ENCODE measurements at places on chromosomes 7 and 10. TPM values are rescaled to one million over a fixed set of nuclear protein-coding genes. Genes with fewer than 3 reads are reported as not detected.

DNA sequence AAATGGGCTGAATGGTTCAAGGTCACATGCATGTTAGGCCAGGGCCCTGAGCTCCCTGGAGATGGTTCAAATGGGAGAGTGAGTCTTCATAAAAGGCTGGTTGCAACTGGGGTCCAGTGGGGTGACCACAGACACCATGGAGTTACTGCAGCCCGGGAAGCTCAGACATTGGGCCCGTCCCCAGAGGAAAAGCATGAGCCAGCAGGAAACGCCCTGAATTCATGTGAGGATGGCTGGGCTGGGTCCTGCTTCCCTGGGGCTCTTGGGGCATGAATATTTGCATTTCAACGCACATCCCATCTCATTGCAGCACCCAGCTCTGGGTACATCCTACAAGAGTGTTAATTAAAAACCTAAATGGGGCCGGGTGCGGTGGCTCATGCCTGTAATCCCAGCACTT, 549.0 kb downstream of the TCERG1L start:
- no peak for DNase-seq

Gene NEUROD6
- total RNA-seq = not detected

- no peak for DNase-seq
These were observed 19.7 kb downstream of the UBTD1 start for GRCh38 chr10:97518301-97519043.

DNA sequence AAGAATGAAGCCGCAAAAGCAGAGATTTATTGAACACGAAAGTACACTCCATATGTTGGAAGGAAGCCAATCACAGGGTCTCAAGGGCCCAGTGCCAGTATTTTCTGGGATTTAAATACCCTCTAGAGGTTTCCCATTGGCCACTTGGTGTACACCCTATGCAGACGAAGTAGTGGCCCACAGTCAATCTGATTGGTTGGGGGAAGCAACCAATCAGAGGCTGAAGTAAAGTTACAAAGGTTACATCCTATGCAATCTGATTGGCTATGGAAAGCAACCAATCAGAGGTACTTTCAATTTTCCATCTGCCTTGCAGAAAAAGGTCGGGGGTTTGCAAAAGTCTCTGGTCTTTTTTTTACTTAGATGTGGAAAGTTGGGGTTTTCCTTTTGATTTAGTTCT, 481.3 kb upstream of the NRP1 start:
- DNase-seq = no peak

Gene DYDC2
- 0.22 TPM for total RNA-seq

Gene OR2A14
- total RNA-seq = not detected

Gene CADPS2
- total RNA-seq = 5.6 TPM

DNA sequence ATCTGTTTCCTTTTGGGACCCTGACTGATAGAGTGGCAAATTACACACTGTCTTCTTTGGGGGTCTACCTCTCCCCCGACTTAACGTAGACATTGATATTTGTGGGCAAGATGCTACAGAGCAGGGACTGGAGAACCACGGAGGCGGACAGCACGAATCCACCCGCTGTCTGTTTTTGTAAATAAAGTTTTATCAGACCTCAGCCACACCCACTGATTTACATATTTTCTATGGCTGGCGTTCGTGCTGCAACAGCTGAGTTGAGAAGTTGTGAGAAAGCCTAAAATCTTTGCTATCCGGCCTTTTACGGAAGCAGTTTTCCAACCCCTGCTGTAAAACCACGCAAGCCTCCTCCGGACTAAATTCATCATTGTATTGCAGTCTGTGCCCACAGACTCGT, 17.2 kb upstream of the SLC35B4 start:
- DNase-seq = no peak

Data from epithelial cell of proximal tubule (primary cell).